ENCODE measurements at places on chromosomes 7 and 10.

GRCh38 chr10:132385721-132386418 lies 11.1 kb upstream of the PWWP2B start:
- DNase-seq: no peak

DNA sequence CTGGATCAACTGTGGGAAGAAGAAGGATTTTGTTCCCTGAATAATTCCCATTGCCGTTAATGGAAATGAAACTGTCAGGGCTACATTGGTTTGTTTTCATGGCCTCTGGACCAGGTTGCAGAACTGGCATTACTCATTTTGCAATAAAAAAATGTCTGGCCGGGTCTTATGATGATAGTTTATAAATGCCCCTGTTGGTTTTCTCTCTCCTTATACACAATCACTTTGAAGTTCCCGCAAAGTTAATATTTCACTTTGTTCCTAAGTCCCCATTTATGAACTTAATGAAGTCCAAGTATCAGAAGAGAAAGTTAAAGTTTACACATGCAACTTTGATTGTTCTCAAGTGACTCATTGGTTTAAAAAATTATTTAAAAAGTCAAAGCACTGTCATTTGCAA lies 150.7 kb upstream of the PRR15 start:
- DNase-seq: no peak

DNA sequence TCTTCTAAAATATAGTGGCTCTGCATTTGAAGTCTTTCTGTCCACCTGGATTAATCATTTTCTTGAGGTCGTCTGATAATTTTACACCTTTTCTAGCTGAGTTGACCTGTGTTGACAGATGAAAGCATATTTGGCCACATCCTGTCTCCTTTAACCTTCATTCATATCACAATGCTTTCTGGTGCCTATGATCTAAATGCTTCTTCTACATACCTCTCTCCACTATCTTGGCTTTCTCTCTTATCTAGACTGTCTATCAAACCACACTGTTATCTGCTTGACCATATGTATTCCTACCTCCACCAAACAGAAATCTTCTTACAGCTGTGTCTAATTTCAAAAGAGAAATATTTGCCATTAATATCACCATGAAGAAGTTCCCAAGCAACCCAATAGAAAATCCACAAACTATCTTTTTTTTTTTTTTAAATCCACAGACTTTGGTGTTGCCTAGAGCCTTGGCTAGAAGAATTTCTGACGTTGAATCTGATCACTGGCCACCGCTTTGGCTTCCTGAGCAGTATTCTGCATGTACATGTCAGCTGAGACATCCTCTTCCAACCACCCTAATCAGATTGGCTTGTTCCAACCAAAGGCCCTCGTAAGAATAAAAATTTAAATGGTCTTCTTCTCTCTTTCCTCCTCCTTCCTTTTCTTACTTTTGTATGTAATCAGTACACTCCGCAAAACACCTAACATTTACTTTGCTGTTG lies 66.3 kb upstream of the SP4 start:
- DNase-seq: no peak

- DNase-seq: no peak
Measured at GRCh38 chr7:36625247-36625646, 99.0 kb downstream of the AOAH start.

DNA sequence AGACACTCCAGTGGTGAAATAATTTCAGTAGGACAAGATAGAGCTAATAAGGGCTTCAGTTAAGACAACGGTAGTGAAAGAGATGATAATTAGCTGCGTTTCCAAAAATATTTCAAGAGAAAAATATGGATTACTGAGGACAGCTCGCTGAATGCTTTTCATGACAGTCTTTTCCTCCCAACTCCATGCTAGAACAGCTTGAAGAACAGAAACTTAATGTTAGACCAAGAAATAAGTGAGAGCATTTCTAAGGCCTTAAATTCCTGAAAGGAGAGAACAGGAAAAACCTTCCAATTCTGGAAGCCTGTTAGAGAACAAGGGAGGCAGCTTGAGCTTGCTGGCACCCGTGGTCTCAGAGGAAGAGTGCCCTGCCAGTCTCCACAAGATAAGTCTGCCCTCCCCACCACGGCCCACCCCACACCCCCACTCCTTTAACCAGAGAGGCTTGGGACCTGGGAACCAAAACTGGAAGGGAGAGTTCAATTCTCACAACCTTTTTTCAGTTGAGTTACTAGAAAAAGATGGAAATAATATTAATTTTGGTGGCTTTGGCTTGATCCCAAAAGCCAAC lies 1148.0 kb upstream of the CELF2 start:
- no peak for DNase-seq

GRCh38 chr7:23468526-23469149 lies 1.7 kb downstream of the IGF2BP3 start:
- no peak for DNase-seq

DNA sequence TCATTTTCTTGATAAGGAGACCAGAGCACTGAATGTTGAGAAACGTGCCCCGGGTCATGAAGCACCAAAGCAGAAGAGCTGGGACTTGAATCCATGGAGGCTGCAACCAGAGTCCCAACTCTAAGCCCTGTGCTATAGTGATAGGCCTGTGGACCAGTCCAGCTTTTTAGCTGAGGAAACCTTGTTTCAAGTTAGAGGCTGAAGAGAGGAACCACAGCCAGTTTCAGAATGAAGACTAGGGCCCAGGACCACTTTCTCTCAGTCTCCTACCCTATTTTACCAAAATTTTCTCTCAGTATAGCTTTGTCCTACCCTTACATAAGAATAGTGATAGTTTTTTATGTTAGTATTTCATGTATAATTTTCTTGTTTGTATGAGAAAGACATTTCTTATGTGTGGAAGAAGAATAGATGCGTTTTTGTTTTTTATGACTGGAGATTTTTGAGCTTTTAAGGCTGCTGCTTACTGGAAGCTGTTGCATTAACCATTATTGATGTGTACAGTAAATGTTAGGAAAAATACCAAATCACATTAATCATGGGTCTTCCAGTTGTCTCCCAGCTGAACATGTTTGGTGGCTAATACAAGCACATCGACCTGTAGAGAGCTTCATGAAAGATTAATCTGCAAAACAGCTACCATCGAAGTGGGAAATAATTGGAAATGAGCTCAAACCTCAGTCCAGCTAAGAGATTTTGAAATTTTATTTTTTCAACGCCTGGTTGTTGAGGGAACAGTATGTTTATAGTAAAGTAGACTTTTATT lies 45.0 kb upstream of the CSTF2T start:
- DNase-seq: no peak

DNA sequence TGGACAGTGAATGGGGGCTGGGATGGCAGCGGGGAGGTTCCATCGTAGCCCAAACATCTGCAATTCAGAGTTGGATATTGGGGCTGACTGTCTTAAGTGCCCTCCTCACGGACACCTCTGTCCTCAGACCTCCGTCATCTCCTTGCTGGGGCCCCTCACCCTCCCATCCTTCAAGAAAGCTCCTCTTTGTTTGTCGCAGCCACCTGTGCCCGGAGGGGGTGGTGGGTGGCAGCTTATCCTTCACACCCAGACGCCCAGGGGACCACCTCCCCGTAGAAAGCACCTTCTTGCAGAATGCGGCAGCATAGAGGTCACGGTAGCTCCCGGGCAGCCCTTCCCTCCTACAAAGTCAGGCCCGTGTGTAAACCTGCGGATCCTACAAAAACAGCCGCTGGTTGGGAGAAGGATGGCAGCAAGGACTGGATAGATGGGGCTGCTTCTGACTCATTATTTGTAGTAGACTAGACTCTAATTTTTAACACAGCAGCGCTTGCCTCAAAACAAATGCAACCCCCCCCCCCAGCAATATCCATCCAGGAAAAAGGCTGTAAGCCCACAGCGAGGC lies 1.3 kb upstream of the PTPRN2 start:
- DNase-seq: no peak

DNA sequence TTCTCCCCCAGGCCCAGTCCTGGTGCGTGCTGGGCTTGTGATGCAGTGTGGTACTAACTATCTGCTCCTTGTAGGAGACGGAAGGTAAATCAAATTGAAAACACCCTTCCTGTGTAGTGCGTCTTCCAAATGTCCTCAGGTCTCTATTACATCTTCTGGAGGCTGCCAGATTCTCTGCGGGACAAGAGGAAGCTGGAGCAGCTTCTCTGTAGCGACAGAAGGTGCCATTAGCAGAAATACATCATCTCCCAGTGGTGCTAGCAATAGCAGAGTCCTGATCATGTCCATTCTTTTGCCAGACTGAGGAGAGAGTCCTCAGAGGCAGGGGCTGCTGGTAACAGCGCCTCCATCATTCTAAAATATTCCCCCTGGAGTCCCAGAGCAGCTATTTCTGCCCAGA lies 675.2 kb downstream of the LRMDA start:
- DNase-seq: no peak

DNA sequence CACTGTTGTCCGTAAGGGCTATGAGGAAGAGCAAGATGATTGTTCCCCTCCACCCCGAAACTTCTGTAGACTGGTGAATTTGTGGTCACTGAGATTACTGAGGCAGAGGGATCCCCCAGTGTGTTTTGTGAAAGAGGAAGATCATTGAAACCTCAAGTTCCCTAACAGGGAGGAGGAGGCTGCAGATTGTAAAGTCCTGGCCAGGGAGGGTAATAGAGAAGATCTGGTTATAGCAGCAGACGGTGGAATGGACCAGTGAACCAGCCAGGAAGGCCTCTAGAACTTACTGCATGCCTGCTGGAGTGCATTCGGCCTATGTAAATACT lies 31.1 kb downstream of the LMTK2 start:
- DNase-seq: no peak

GRCh38 chr10:4174197-4174596 lies 389.2 kb upstream of the KLF6 start:
- DNase-seq: no peak

GRCh38 chr7:79692015-79692414 lies 238.5 kb upstream of the MAGI2 start:
- DNase-seq: no peak

DNA sequence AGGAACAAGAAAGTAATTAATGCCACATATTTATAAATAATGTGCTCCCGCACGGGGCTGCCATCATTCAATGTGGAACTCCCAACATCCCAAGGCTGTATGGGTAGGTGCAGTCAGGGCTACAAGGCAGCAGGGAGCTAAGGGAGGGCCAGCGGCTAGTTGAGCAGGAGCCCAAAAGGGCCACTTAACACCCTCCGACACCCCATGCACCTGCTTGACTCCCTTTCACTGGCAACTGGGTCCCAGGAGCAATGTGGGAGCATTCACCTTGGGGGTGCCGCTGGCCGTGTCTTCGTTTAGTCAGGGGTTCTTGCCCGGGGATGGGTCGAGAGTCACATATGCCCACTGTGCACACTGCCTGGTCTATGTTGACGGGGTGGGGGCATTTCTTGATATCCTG lies 27.9 kb downstream of the SCART1 start:
- no peak for DNase-seq

DNA sequence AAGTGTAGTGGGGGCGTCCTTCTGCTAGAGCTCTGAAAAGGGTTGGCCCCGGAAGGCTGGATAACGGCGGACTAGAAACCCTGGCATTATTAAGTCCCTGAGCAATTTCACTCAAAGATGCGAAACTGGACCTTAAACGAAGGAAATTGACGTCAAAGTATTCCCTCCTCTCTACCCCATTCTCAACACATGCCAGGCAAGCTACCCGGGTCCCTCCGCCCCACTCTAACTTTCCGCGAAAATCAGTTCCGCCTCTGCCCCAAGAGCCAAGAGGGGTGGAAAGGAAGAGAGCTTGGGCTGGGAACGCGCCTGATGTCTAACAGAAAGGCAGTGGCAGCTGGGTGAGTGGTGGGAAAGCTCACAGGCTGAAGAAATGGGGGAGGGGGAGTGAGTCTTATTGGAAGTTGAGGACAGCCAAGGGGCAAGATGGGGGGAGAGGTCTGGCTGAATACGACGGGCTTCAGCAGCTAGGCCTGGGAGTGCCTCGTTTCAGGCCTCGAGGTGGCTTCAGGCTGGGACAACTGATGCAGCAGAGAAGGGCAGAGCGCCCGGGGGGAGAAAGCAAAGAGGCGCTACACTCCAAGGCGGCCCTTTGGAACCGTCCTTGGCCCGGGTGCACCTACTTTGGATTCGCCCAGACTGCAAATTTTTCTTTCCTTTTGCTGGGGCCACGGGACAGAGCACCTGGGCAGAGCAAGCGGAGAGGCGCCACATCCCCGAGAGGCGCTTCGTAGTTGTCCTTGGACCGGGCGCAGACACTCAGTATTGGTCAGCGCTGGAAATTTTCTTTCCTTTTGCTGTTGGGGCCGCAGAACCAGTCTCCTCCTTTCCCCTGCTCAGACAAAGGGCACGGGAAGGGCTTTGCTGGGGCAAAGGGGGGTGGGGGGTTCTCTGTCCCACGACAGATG lies 2.0 kb upstream of the FEZF1 start:
- no peak for DNase-seq

DNA sequence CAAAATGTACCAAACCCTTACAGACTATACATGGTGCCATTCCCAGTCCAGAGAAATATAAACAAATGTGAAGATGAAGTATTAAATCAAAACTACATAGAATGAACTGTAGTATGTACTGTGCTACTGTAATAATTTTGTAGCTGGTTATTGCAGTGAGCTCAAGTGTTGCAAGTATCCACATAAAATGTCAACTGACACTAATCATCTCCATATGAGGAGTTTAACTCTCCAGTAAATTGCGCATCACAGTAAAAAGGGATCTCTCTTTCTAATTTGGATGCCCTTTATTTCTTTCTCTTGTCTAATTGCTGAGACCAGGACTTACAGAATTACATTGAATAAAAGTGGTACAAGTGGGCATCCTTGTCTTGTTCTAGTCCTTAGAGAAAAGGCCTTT lies 165.5 kb downstream of the CPED1 start:
- DNase-seq: no peak

DNA sequence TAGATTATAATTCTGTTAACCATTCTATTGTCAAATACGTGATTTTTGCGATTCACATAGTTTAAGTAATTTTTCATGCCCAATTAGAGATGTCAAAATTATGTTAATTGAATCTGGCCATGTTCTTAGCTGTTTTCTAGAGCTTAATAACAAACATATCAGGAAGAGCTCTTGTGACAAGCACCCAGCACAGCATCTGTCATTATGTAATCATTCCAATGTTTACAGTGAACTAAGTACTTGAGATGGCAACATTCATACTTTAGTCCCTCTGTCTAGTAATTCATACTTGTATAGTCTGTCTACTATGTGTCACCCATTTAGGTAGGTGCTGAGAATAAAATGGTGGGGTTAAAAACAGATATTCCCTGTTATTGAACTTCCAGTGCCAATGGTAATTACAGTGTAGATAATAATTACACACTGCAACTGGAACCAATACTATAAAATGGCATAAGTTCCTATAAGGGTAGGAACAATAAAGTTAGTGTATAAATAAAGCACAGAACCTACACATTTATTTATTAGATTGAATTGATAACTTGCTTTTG lies 55.2 kb downstream of the ZEB1 start:
- no peak for DNase-seq

DNA sequence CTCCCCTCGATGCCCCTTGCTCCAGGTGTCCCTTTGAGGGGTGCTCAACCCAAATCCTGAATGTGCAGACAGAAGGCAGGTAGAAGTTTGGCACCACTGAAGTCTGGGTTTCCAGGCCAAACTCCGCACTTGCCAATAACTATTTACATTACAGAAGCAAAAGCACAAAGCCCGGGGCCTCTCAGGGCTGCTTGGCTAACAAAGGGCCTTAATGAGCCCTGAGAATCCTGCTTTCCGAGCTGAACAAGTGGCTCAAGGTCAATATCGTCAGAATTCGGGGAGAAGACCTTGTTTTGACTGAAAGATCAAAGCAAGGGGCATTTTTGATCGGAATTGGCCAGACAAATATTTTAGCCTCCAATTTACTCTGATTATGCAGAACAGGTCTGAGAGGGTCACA lies 189.9 kb downstream of the HERPUD2 start:
- DNase-seq: no peak

- no peak for DNase-seq
Measured at GRCh38 chr10:45382591-45382990, 8.6 kb downstream of the ALOX5 start.

Measured in effector CD8-positive, alpha-beta T cell (primary cell).